ENCODE measurements at places on chromosomes 2 and 18. TPM values are rescaled to one million over a fixed set of nuclear protein-coding genes. Genes with fewer than 3 reads are reported as not detected.

GRCh38 chr18:45617284-45617683 is 2.0 kb downstream of the SLC14A2 start:
- no peaks in the 10 kb centered on the region for H3K36me3 ChIP-seq
- H3K4me1 ChIP-seq, result no peaks in the 10 kb centered on the region
- DNase-seq, result no peak
- no peak overlapping the region for H3K27ac ChIP-seq
- no peak overlapping the region for H3K4me3 ChIP-seq

DNA sequence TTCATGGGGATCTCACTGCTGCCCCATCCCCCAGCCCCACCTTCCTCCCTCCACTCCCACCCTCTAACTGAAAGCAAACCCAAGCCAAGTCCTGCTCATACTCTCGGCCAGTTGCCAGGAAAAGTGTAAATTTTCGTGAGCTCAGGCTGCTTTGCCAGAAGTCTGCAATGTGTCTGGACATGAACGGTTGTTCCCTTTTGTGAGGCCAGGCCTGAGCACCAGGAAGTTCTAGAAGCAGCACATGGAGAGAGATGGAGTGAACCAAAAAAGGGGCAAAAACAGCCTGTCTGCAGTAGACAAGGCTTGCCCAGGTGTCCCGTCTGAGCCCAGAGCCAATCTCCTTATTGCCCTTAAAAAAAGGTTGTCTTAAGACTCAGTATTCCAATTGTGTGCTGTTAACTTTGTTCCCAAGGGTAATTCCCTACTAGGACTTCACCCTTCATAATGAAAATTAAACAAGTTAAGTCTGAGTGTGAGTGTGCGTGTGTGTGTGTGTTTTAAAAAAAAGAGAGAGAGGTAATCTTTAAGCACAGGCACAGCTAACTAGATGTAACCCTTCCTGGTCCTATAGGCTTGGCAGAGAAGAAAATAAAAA is 247.1 kb downstream of the BCL11A start:
- H3K4me1 ChIP-seq, result peaks cover 2% of the 10 kb centered on the region
- no peak overlapping the region for H3K4me3 ChIP-seq
- no peak overlapping the region for H3K27ac ChIP-seq

DNA sequence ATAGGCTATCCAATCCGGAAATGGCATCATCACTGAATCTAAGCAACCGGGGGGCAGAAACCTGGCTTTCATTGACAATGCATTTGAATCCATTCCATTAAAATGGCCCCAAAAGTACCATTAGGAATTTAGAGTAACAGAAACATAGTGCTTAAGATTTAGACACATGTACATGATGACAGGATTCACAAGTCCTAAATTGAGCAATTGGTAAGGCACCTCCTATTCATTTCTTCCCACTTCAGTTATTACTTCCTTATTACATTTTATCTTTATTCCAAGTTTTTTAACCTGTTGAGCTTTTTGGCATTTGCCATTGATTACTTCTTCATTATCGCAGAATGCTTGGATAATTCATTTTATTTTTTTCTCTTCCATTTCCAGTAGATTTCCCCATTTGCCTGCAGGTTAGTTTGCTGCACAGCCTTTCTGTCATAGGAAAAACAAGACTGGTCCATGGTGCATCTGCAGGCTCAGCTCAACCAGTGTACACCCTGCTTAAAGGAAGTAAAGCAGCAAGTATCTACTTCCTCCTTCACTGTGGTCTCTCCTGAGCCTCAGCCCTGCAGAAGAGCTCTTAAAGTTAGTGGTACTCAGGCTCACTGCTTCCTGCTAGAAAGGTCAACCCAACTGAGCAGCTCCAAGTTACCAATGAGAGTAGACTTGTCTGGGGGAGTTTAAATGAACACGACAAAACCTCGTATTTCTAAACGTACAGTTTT is 89.2 kb downstream of the DOCK10 start:
- no peak for DNase-seq
- H3K4me3 ChIP-seq, result no peak overlapping the region
- no peaks in the 10 kb centered on the region for H3K27me3 ChIP-seq
- H3K27ac ChIP-seq, result no peak overlapping the region
- H3K4me1 ChIP-seq, result peaks cover 8% of the 10 kb centered on the region
- no peaks in the 10 kb centered on the region for H3K36me3 ChIP-seq

Gene IL1R2
- not detected for total RNA-seq

Gene CGREF1
- 0.31 TPM for total RNA-seq

DNA sequence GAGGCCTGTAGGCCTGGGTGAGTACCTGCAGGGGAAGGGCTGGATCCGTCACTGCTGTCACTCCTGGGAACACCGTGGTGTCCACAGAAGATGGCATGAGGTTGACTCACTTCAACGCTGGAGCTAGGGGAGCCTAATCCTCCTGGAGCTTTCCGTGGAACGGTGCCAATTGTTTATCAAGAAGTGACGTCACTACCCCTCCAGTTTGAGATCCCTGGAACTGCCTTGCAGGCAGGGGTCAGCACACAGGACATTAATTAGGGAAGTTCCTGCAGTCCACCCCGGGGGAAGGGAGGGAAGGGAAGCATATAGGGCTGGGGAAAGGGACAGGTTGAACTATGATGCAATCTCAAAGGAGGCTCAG is 408.6 kb downstream of the GALR1 start:
- no peak for DNase-seq
- H3K4me1 ChIP-seq, result no peaks in the 10 kb centered on the region
- H3K4me3 ChIP-seq, result no peak overlapping the region
- H3K36me3 ChIP-seq, result no peaks in the 10 kb centered on the region
- no peak overlapping the region for H3K27ac ChIP-seq

- H3K27me3 ChIP-seq, result no peaks in the 10 kb centered on the region
- peaks cover 26% of the 10 kb centered on the region for H3K4me1 ChIP-seq
- H3K36me3 ChIP-seq, result peaks cover 1% of the 10 kb centered on the region
- no peak overlapping the region for H3K27ac ChIP-seq
These were observed 2.3 kb downstream of the MBOAT2 start for GRCh38 chr2:9001229-9001628.

DNA sequence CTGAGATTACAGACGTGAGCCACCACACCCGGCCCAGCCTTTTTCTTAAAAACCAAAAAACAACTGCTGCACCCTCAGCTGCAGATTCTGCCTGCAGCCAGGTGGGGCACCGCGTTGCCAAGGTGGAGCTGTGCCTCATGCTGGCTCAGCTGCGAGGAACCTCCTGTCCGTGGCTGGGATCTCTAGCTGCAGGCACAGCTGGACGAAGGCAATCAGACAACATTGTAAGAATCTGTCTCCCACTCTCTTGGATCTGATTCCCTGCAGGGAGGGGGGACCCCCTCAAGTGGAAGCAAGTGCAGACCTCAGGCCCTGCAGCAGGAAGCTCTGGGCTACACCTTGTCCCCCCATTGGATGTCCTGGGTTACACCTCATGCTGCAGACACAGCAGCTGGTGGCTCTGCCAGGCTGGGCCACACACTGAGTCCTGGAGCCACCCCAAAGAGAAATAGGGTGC is 24.1 kb downstream of the CIDEA start:
- no peaks in the 10 kb centered on the region for H3K36me3 ChIP-seq
- peaks cover 5% of the 10 kb centered on the region for H3K27me3 ChIP-seq
- no peak for DNase-seq
- peaks cover 12% of the 10 kb centered on the region for H3K4me1 ChIP-seq

Gene AQP12A
- total RNA-seq, result not detected

Gene PIEZO2
- total RNA-seq, result 1.7 TPM

DNA sequence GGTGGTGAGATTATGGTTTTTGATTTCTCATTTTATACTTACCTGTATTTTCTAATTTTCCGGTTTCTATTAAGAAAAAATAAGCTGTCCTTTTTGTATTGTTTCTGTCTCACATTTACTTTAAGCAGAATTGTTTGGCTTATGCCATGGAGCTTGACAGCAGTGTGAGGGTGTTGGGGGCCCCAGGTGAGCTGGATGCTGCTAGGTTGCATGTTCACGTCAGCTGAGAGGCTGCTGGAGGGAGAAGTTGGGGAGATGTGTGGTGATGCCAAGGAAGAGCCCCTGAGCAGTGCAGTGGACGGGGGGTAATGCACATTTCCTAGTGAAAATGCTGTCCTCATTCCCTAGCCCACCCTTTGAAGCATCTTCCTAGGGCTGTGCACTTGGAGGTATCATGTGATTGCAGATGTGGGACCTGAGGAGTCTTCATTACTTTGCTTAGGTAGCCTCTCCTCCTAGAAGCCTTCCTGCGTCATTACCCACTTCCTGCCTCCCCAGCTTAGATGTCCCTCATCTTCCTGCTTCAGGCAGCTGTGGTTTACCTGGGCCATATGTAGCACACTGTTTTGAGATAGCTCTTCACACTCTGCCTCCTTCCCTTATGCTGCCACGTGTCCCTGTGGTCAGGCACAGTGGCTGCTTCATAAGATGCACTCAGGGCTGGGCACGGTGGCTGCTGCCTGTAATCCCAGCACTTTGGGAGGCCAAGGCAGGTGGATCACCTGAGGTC is 16.2 kb downstream of the ATG16L1 start:
- DNase-seq, result no peak
- H3K36me3 ChIP-seq, result peaks cover 36% of the 10 kb centered on the region
- H3K27ac ChIP-seq, result no peak overlapping the region
- H3K27me3 ChIP-seq, result no peaks in the 10 kb centered on the region

GRCh38 chr18:78799382-78800089 is 180.1 kb upstream of the SALL3 start:
- no peaks in the 10 kb centered on the region for H3K4me1 ChIP-seq
- no peak overlapping the region for H3K4me3 ChIP-seq
- DNase-seq, result no peak
- no peaks in the 10 kb centered on the region for H3K36me3 ChIP-seq
- no peak overlapping the region for H3K27ac ChIP-seq

GRCh38 chr2:181025004-181025403 is 44.6 kb downstream of the UBE2E3 start:
- DNase-seq, result no peak
- H3K4me3 ChIP-seq, result no peak overlapping the region
- no peaks in the 10 kb centered on the region for H3K27me3 ChIP-seq

DNA sequence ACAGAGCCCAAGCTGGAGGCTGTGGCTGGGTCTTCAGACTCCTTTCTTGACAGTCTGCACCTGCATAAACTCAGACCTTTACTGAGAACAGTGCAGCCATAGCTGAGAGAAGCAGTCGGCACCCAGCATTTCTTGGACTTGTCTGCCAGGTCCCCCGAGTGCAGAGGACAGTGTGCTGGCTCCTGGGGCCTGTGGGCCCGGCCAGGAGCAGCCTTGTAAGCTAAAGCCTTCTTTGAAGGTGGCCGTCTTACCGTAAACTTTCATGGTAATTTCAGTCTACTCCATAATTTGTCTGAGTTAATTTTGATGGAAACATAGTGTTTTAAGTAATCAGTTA is 70.9 kb downstream of the LRRFIP1 start:
- H3K4me1 ChIP-seq, result peaks cover 58% of the 10 kb centered on the region
- DNase-seq, result no peak
- H3K4me3 ChIP-seq, result no peak overlapping the region

Measured in progenitor cell of endocrine pancreas (in vitro differentiated cells).